ENCODE measurements at places on chromosomes 6 and 20. TPM values are rescaled to one million over a fixed set of nuclear protein-coding genes. Genes with fewer than 3 reads are reported as not detected.

DNA sequence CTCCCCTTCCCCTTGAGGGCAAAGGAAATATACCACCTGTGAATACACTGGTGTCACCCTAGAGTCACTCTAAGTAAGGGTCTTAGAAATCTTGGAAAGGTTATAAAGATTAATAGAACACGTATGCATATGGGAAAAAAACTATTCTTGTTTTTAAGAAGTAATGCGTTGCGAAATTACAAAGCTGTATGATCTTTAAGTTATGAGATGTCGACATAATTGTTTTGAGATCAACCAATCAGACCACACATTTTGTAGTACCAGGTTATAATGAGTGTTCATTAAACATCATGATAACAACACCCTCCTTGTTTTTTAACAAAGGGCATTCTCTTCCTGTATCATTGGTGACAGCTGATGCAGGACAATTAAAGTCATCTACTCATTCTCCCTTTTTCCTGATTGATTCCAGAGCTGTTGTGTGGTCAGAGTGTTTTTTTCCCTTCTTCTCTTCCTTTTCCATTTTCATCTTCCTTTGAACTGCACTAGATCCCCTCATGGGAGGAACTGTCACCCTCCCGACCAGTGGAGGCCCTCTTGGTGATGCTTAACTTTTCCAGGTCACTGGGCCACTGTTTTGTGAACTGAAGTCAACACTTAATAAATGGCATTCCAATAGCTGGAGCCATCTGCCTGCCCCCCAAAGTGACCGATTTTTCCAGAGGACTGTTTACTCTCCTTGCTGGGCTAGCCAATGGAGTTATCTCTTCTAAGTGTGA lies 37.0 kb downstream of the PRDM1 start:
- H3K27ac ChIP-seq, result no peak overlapping the region
- DNase-seq, result no peak
- H3K36me3 ChIP-seq, result no peaks in the 10 kb centered on the region
- no peaks in the 10 kb centered on the region for H3K27me3 ChIP-seq
- H3K4me1 ChIP-seq, result peaks cover 11% of the 10 kb centered on the region
- H3K4me3 ChIP-seq, result no peak overlapping the region

DNA sequence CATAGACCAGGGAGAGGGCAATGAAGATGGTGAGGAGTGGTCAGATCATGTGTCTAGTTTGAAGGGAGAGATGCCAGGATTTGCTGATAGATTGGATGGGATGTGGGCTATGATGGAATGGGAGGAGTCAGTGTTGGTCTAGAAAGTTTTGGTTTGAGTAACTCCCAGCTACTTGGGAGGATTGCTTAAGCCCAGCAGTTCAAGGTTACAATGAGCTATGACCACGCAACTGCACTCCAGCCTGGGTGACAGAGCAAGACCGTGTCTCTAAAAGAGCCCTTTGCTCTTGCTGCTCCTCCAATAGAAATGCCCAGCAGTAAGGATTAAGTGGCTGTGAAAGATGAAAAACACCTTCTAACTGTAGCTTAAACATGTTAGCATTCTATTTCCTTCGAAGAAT lies 18.2 kb upstream of the LAMP5 start:
- no peak overlapping the region for H3K4me3 ChIP-seq
- H3K27ac ChIP-seq, result no peak overlapping the region
- no peaks in the 10 kb centered on the region for H3K4me1 ChIP-seq

- no peak for DNase-seq
- no peak overlapping the region for H3K27ac ChIP-seq
- H3K27me3 ChIP-seq, result no peaks in the 10 kb centered on the region
- H3K36me3 ChIP-seq, result no peaks in the 10 kb centered on the region
Measured at GRCh38 chr6:12232339-12232738, 57.8 kb upstream of the EDN1 start.

GRCh38 chr6:149135809-149136208 lies 181.7 kb upstream of the TAB2 start:
- no peaks in the 10 kb centered on the region for H3K36me3 ChIP-seq
- H3K27me3 ChIP-seq, result peaks cover 5% of the 10 kb centered on the region
- DNase-seq, result no peak
- no peaks in the 10 kb centered on the region for H3K4me1 ChIP-seq

DNA sequence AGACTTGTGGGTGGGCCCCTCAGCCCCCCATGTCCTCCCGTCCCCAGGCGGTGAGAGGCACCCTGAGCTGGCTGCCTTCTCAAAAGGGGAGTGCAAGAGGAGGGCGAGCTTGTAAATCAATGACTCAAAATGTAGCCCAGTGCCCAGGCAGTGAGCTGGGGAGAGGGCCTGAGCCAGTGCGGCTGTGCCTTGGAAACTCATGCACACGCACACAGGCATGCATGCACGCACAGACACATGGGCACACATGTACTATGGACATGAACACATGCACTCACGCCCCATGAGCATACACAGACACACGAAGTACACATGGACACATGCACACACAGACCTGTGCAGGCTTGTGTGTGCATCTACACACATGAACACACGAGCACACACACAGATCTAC lies 133.5 kb downstream of the TAF4 start:
- H3K4me1 ChIP-seq, result peaks cover 14% of the 10 kb centered on the region
- no peak overlapping the region for H3K27ac ChIP-seq
- DNase-seq, result peak; percentile 1
- 0 out of 2 replicates have a peak, but pooled peaks cover 2% of the 10 kb centered on the region for H3K36me3 ChIP-seq
- H3K4me3 ChIP-seq, result no peak overlapping the region

- DNase-seq, result no peak
- peaks cover 60% of the 10 kb centered on the region for H3K4me1 ChIP-seq
- peaks cover 5% of the 10 kb centered on the region for H3K36me3 ChIP-seq
- H3K27ac ChIP-seq, result peak overlapping the region; percentile 78
- peaks cover 4% of the 10 kb centered on the region for H3K27me3 ChIP-seq
Measured at GRCh38 chr6:155115893-155116570, 120.9 kb downstream of the TIAM2 start.

- H3K27ac ChIP-seq, result no peak overlapping the region
- no peaks in the 10 kb centered on the region for H3K27me3 ChIP-seq
- no peak overlapping the region for H3K4me3 ChIP-seq
- DNase-seq, result no peak
Measured at GRCh38 chr6:73204252-73204651, 21.0 kb downstream of the KHDC1L start.

- H3K36me3 ChIP-seq, result no peaks in the 10 kb centered on the region
- no peak overlapping the region for H3K4me3 ChIP-seq
- H3K27me3 ChIP-seq, result no peaks in the 10 kb centered on the region
Measured at GRCh38 chr20:44715499-44716308, 535 bp downstream of the CCN5 start.

DNMT3B gene
- 638 TPM for total RNA-seq

DEFB124 gene
- not detected for total RNA-seq

PLEKHG1 gene
- 2.6 TPM for total RNA-seq

TP53TG5 gene
- 0.85 TPM for total RNA-seq

VIP gene
- total RNA-seq, result not detected

STXBP5 gene
- total RNA-seq, result 9.9 TPM

NUP153 gene
- 58.4 TPM for total RNA-seq
